ENCODE measurements at places on chromosomes 3 and 15. TPM values are rescaled to one million over a fixed set of nuclear protein-coding genes. Genes with fewer than 3 reads are reported as not detected.

PPIP5K1 gene
- total RNA-seq: 31.5 TPM

HRG gene
- total RNA-seq: not detected

PLA2G4E gene
- total RNA-seq: not detected

ABHD5 gene
- total RNA-seq: 32.9 TPM

RGMA gene
- 20.3 TPM for total RNA-seq

GOLGA6B gene
- total RNA-seq: not detected

IGSF11 gene
- total RNA-seq: 0.46 TPM

RASGRF1 gene
- 0.09 TPM for total RNA-seq

LRRIQ4 gene
- total RNA-seq: not detected

RPUSD2 gene
- total RNA-seq: 6.8 TPM

MAGI1 gene
- 27.9 TPM for total RNA-seq

TNFAIP8L3 gene
- 57.0 TPM for total RNA-seq

NDN gene
- total RNA-seq: 40.7 TPM

GALNT15 gene
- total RNA-seq: 130 TPM

PIERCE2 gene
- 1.8 TPM for total RNA-seq

PLOD2 gene
- total RNA-seq: 63.8 TPM

ZNF106 gene
- total RNA-seq: 84.2 TPM

GATM gene
- 26.7 TPM for total RNA-seq
